ENCODE measurements at places on chromosomes 7 and 10.
A peak's percentile ranks its signal among the peaks of the same experiment; 100 is the strongest.

- DNase-seq = no peak
Measured at GRCh38 chr7:74476626-74477025, 22.9 kb downstream of the GTF2IRD1 start.

GRCh38 chr10:13023754-13024153, 22.2 kb upstream of the CCDC3 start:
- DNase-seq = no peak

GRCh38 chr10:102394801-102395399, 605 bp upstream of the NFKB2 start:
- no peak for DNase-seq

DNA sequence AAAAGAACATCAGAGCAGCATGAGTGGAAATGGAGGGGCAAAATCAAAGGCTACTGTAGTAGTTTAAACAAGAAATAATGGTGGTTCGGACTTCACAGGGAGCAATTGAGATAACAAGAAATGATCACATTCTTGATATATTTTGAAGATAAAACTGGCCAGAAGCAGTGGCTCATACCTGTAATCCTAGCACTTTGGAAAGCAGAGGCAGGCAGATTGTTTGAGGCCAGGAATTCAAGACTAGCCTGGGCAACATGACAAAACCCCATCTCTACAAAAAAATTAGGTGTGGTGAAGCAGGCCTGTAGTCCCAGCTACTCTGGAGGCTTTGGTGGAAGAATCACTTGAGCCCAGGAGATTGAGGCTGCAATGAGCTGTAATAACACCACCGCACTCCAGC, 22.9 kb downstream of the EEF1AKMT2 start:
- no peak for DNase-seq

DNA sequence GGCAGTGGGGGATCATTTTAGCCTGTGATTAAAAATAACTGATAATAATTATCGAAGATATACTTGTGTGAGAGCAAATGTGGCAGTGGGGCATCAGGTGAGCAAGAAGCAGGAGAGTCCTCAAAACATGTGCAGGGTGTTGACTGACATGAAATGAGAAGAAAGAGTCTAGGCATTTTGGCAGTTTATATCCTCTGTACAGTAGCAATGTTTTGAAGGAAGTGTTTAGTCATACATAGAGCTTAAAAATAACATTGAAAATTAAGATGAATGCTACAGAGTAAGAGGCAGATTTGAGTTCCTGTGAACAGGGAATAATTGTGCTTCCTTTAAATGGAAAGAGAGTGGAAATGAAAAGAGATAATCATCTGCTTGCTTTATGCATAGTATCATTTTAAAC, 47.4 kb downstream of the VPS50 start:
- DNase-seq = no peak

DNA sequence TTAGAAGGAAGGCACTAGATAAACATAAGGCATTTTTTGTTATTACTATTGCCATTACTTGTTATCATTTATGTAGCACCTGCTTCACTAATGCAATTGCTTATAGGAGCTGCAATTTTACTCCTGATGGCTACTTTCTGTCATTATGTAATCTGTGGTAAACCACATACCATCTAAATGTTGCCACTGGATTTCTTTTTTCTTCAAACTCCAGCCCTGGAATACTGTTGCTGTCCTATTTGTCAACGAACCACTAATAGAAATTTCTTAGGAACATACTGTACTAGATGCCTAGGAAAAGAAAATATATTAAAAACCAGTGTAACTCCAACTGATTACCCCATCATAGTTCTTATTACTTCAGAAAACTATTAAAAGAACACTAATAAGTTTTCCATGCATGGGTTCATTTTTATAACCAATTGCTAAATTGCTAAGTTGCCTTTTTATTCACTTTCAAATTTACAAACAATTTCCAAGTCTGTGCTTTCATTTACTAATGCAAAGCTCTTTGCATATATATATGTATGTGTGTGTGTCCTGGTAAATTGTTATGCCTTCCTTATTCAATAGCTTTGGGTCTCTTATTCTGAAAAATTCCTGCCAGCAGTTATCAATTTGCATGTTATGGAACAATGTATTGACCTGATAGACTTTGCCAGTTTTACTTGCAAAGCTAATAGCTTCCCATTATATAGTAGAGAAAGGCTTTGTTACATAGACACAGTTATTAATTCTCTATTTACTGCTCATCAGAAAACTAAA, 287.4 kb downstream of the EXOC4 start:
- peak; percentile 5 for DNase-seq

DNA sequence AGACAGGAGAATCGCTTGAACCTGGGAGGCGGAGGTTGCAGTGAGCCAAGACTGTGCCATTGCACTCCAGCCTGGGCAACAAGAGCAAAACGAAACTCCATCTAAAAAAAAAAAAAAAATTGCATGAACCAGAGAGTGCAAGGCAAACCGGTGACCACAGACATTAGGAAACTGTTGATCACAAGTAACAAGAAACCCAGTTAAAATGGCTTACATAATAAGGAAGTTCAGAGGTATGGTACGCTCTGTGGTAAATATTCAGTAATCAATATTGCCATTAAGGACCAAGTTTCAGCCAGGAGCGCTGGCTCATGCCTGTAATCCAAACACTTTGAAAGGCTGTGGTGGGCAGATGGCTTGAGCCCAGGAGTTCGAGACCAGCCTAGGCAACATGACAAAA, 9.2 kb upstream of the NT5C2 start:
- no peak for DNase-seq

GRCh38 chr7:44275957-44276570, 49.3 kb downstream of the CAMK2B start:
- DNase-seq = no peak

- DNase-seq = no peak
Measured at GRCh38 chr7:90655566-90655965, 59.4 kb downstream of the CDK14 start.

GRCh38 chr10:110870823-110871297, 868 bp upstream of the PDCD4 start:
- no peak for DNase-seq

DNA sequence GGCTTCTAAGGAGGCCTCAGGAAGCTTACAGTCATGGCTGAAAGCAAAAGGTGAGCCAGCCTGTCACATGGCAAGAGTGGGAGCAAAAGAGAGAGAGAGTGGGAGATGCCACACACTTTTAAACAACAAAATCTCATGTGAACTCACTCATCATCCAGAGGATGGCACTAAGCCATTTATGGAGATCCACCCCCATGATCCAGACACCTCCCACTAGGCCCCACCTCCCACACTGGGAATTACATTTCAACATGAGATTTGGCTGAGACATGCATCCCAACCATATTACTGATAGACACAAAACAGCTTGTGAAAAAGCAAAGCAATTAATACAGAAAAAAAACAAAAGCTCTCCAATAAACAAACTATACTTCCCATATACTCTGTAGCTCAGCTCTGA, 210.3 kb downstream of the GALNT17 start:
- no peak for DNase-seq

DNA sequence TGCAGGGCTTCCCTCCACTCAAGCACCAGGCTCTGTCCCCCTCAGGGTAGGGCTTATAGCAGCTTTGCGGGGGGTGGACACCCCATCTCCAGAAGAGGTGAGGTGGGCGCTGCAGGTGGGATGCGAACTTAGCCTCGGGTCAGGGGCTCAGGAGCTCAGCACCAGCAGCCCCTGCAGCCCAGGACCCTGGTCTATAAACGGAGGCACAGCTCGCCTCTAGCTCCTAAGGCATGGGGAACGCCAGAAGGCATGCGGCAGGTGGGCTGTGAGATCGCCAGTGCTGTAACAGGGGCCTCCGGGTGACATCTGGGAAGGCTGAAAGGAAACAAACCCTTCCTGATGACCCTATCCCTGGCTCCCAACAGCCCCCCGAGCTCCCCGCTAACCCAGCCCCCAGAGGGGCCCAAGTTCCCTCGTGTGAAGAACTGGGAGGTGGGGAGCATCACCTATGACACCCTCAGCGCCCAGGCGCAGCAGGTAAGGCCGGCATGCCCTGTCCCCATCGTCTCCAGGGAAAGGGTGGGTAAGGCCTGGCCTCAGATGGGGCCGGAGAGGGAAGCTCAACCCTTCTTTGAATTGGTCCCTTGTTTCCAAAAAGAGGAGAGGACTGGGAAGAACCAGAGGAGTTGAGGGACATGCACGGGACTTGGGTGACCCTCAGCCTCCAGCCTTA, 4.2 kb downstream of the NOS3 start:
- DNase-seq = no peak

DNA sequence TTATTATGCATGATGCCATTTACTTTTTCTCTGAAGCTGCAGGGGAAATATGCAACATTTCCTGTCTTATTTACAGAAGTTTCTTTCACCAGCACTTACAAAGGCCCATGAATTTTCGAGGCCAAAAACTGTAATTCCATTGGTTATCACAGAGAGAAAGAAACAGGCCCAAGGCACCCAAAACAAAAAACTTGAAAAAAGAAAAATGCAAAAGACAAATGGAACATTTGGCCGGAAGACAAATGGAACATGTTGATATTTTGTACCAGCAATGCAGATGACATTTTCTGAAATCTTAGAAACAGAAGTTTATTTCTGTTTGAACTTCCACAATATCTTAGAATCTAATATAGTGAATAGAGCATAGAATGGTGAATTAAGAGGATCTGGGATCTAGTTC, 56.3 kb upstream of the PNLIP start:
- DNase-seq = no peak

DNA sequence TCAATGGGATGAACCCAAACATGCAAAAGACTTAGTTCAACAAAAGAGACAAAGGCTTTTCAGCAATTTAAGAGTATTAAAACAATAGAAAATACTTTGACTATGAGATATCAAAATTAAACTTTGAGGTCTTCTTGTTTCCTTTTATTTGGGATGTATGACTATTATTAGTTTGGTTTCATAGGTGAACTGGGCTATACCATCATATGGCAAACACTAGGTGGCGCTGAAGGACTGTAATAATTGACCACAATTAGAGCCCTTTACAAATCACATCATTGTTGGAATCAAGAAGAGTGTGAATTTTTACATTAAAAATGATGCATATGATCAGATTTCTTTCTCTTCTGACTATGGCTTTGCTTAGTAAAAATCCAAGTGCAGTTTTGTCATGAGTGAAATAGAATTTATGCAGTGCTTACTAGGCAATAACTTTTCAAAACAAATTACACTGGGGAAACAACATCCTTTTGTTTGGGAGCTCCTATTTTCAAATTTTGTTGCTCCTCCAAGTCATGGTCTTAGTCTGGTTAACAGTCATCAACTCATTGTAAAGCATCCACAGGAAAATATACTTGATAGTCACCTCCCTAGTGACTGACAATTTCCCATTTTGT, 14.7 kb upstream of the NXPH1 start:
- peak; percentile 58 for DNase-seq

- DNase-seq = no peak
Measured at GRCh38 chr7:22591271-22591670, 91.3 kb upstream of the STEAP1B start.

GRCh38 chr7:144579687-144580086, 176.2 kb upstream of the NOBOX start:
- DNase-seq = no peak

DNA sequence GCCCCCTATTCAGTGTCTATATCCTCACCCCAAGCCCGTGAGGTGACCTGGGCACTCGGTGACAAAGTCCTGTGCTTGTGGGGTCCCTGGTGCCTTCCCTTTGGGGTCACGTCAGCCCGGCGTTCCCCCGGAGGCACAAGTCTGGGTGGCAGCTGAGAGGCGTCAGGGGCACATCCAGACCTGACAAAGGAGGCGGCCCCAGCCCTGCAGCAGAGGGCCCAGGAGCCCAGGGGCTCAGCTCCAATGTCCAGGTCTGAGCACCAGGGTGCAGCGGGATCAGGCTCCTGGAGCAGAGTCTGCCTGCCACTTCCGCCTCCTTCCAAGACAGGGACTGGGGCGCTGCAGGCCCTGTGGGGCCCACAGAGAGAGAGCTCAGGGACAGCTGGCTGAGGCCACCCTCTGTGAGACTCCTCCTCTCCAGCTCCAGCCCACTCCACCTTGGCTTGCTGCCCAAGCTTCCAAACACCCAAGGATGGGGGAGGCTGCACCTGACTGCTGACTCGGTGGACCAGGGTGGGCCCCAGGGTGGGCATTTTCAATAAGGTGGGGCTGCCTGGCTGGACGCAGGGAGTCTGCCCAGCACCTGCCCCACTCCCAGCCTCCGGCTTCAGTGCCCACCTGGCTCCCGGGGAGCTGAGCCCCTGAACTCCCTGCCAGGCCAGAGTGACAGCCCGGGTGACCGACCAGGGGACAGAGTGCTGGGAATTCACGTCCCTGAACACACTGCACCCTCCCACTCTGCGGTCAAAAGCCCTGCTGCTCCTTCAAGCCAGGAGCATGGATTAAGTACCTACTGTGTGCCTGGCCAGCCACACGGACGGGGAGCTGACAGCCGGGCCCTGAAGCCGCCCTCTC, 1.0 kb upstream of the KNDC1 start:
- DNase-seq = no peak

DNA sequence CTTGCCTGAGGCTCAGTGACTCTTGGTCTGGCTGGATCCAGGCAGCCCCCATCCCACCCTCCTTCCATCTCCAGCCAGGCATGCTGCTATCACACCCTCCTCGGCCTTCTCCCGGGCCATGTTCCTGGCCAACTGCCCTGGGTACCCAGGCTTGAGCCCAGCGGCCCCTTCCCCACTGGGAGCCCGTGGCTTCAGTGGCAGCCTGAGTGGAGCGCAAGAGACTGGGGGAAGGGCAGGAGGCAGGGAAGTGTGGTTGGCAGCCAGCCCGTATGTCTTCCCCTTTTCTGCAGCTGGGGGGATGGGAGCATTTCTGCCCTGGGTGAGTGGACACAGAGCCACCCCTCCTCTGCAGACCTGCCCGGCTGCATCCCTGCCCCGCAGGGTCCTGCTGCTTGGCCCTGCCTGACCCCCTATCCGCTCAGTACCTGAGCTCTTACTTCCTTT, 148.5 kb downstream of the ARHGAP22 start:
- no peak for DNase-seq

GRCh38 chr10:110529596-110530011, 31.9 kb downstream of the DUSP5 start:
- DNase-seq = no peak

DNA sequence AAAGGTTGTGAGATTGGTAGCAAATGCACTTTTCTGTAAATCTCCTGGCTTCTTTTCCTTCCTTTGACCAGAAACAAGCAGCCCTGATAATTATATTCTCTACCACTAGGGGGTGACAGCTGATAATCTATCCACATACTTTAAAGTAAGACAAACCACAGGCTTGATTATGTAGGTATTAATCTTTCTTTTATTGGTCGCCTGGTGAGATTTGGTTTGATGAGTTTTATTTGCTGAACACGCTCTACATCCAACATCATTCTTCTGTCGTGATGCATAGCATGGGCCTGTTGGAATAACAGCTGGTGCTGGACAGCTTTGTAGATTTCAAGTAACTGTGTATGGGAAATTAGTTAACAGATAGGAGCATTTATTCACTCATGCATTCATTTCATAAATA, 63.5 kb downstream of the ZNF365 start:
- DNase-seq = peak; percentile 25

DNA sequence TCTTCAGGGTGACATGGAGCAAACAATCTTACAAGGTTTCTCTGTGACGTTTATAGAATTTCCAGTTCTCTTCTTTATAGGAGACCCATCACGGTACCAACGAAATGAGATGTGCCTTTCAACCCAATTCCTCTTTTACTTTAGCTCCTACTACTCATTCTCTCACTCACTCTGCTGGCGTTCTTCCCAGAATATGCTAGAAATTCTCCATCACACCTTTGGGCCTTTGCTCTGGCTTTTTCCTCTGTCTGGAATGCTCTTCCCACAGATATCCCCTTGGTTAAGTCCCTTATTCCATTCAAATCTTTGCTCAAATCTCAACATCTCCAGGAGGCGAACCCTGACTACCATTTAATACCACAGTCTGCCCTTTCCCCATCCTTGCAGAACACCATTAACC, 39.0 kb downstream of the SEMA3C start:
- DNase-seq = no peak
